ENCODE measurements at places on chromosomes 1 and 21.

- no peak for DNase-seq
Observed at GRCh38 chr21:44589094-44589493, 3.2 kb downstream of the KRTAP10-6 start.

GRCh38 chr1:24412408-24412807, 1.2 kb downstream of the STPG1 start:
- no peak for DNase-seq

DNA sequence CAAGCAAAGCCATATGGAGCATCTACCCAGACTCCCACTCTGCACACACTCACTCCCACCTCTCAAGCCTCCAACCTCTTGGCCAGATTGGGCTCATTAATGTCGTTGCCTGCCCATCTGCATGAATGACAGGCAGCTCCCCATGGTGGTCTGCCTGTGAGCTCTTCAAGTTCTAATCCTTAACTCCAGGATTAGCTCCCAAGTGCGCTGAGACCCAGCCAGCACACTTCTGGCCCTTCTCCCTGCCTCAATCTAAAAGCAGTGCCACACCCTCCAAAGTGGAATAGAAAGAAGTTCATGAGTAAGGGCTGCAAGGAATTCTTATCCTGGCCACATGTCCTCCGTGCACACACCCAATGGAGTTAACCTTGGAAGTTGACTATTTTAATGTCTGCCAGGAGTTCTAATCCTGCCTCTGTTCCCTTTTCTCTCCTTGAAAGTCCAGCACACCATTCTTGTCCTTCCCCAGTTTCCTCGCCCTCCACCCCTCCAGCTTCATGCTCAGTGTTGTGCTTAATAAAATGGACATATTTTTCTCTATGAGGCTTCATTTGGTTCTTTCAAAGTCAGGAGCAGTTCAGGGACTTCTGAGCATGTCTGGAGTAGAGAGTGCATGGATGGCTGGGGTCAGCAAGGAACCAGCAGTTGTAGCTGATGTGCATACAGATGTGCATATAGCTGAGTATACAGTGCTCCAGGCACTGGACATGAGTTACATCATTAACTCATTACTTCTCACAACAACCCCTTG, 30.1 kb downstream of the CAMK1G start:
- DNase-seq = no peak

GRCh38 chr1:227890451-227891222, 57.1 kb downstream of the WNT9A start:
- DNase-seq = peak; percentile 59

DNA sequence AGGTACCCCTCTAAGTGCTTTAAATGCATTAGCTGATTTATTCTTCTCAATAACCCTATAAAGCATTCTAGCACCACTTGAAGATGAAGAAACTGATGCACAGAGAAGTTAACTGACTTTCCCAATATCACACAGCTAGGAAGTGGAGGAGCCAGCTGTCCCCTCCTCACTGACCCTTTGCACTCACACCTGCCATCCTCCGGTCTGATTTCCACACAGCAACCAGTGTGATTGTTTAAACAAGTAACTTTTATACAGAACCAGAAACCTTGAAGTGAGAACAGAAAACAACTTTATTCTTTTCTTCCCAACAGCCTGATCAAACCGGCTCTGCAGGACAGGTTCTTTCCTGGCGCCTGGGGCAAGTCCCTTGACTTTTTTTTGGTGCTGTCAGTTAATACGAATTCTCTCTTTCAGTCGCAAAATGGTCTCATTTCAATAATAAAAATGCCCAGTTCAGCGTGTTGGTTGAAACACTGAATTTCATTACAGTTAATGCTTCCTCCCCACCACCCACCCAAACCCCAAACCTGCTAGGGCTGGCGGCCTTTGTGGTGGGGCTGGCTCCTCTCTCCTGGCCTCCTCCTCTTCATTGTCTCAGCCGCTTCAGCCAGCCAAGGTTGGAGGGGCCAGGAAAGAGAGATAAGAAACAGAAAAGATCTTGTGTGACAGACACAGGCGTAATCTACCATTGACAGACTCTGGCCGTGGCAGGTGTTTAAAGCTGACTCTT, 26.4 kb upstream of the EEIG2 start:
- no peak for DNase-seq

- DNase-seq = no peak
Observed at GRCh38 chr1:246367041-246367440, 140.0 kb downstream of the SMYD3 start.
